ENCODE measurements at places on chromosomes 6 and 20.

GRCh38 chr6:33809594-33809993 lies 5.8 kb upstream of the MLN start:
- DNase-seq, result peak; percentile 58

- no peak for DNase-seq
Observed at GRCh38 chr6:116975600-116975999, 98.6 kb downstream of the RFX6 start.

DNA sequence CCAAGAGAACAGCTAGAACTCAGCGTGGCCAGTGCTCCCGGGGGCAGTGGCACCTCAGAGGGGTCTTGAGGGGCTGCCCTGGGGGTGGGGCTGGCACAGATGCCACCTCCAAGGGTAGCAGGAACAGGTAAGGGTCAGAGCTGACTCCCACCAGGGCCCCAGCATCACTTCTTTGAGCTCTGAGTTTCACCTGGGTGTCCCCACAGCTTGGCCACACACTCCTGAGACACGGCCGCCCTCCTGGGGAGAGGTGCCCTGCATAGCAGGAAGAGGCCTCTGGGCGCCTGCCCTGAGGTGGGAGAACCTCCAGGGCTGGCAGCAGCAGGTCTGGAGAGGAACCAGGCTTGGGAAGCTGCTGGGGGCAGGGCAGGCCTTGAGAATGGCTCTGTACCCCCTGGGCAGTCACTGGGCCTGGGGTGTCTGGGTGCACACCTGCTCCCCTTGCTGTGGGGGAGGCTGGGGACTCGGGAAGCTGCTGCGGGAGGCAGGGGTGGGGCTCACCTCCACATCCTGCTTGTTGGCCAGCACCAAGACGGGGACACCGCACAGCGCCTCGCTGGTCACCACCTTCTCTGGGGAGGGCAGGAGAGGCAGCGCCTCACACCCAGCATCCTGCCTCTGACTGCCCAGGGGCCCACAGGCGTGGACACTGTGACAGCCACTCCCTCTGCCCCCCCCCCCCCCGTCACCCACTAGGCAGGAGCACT lies 5.0 kb downstream of the TNFRSF6B start:
- DNase-seq, result no peak

DNA sequence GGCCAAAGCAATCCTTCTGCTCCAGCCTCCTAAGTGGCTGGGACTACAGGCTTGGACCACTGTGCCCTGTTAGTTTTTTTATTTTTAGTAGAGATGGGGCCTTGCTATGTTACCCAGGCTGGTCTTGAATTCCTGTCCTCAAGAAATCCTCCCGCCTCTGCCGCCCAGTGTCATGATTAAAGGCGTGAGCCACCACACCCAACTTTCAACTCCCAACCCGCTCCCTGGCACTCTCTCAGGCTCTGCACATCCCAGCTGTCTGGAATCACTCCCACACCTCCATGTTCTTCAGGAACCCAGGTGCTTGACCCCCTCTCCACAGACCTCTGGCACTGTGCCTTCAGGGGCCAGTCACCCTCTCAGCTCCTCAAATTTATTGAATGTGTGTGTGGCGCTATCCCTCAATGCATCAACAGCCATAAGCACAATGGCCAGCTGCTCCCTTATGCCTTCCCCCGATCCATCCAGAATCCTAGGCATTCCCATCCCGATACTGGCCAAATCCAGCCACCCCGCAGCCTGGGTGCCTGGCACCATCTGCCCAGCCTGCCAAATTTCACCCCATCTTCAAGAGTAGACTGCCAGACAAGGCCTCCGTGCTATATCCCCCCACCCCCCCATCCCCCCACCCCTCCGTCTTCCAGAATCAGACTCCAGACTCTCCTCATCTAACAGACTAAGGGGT lies 647 bp upstream of the POU5F1 start:
- no peak for DNase-seq

DNA sequence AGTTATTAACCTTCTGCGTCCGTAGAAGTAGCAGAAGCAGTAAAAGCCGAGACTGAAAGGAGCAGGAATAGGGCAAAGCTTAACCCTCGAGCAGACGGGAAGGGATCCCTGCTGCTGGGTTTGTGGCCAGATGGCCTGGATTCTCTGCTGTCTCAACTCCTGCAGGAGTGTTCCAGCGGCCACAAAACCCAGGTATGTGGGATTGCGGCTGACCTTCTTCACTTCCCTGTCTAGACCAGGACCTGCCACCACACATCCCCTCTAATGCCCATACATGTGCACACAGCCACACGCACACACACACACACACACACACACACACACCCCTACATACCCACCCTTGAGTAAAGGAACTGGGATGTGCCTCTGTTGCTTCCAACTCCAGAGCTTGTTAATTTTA lies 33.1 kb upstream of the TNFRSF21 start:
- DNase-seq, result peak; percentile 20

DNA sequence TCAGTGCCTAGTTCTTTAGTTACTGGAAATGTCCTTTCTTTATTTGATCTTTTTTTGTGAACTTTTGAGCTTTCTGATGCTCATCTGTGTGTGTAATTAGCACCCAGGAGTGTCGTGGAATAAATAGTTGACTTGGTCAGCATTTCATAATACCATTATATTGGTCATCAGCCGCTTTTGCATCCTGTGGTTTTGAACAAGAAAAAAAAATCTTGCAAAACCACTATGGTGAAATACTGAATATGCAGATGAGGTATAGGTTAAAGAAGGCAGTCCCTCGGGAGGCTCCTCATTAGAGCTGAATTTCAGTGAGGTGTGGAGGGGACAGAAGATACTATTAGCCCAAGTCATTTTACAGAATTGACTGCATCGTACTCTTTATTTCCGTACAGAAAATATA lies 90.1 kb downstream of the FOXO3 start:
- DNase-seq, result no peak

DNA sequence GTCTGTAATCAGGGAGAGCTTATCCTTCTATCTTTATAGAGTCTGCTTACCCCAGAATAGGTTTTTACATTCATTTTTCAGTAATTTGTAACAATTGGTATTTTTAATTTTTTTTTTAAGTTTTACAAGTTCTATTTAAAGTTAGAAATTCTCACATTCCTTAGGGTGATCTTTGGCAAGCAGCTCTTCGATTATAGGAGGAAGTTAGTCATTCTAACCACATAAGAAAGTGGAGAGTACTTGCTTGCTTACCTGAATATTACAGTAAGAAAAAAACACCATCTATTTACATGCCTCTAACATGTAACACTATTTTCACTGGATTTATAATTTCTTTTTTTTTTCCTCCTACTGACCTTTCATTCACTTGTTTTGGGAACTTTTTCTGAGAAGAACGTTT lies 6.7 kb downstream of the TSHZ2 start:
- no peak for DNase-seq

- DNase-seq, result no peak
Observed at GRCh38 chr6:74058606-74059005, 362.6 kb downstream of the CD109 start.

GRCh38 chr6:46776070-46776712 lies 17.0 kb upstream of the MEP1A start:
- no peak for DNase-seq

- no peak for DNase-seq
Observed at GRCh38 chr6:145506565-145506964, 228.8 kb downstream of the EPM2A start.
